ENCODE measurements at places on chromosomes 5 and 9.

GRCh38 chr5:93221-93980, 1.4 kb downstream of the PLEKHG4B start:
- no peak for DNase-seq

DNA sequence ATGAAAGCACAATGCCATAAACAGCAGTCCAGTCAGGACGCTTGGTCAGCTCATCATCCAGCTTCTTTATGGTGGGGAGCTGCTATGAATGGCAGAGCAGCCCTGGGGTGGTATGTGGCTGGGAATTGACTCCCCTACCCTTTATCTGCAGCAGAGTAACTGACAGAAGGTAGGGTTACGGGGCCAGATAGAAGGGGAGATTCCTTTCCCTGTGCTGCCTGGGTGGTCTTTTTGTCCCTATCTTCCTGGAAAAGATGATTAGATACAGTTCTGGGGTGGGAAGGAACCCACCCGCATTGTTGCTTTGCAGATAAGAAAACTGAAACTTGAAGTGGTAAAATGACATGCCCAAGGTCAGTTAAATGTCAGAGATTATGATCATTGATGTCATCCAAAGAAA, 405.5 kb downstream of the ARHGEF28 start:
- DNase-seq: no peak

DNA sequence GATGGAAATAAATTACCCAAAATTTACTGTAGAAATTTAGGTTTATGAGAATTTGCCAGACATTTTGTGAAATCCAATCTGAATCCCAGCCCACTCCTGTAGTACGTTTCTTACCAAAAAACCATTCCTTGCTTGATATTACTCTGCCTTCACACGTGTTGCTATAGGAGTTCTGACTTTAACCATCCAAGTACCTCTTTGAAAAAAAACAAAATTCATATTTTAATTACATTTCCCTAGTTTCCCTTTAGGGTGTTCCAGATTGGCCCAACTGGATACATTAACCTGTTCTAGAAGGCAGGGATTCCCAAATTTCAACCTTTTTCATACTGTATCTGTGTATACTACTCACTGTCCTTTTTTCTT, 1.4 kb upstream of the PJA2 start:
- DNase-seq: no peak

DNA sequence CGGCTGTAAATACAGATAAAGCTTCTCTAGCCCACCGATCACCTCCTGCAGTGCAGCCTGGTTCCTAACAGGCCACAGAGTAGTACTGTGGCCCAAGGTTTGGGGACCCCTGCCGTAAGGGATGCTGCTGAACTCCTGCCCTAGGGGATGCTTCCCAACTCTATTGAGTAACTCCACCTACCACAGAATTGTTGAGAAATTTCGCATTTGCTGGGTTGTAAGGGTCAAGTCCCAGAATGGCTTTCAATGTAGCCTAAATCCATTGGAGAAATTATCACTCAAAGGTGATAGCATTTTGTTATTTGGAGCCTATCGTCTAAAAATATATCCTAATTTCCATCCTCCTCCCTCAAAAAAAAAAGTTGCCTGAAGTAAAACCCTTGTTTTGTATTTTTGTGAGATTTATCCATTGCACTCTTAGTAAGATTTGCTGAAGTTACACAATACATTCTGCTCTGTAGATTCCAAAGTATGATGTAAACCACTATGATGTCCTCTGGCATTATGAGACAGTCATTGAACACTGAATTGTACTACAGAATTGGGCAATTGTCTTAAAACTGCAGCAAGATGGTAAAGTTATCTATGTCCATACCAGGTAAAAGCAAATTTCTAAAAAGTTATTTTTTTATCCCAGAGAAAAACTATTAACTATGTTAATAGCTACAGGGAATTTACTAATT, 14.0 kb downstream of the ACTBL2 start:
- no peak for DNase-seq

DNA sequence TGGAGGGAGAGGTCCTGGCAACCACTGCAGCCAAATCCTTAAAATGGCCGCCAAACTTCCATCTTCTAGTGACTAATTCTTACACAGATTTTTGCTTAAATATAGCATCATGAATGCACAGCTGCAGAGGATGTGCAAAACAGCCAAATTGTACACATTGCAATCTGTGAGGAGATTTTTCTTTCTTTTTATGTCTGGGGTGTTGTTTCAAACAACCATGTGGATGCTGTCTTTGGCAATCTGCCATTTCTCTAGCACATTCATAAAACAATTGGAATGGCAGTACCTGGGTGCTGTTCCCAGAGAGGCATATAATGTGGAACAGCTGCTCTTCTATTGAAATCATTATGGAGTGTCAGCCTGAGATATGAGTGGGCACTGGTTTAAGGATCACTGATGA, 1082.9 kb upstream of the SEMA6A start:
- DNase-seq: no peak

GRCh38 chr9:16670791-16671190, 199.7 kb downstream of the BNC2 start:
- no peak for DNase-seq

- DNase-seq: no peak
Observed at GRCh38 chr5:109714592-109714991, 24.9 kb downstream of the MAN2A1 start.

Measured in stimulated activated CD8-positive, alpha-beta memory T cell treated with anti-CD3 and anti-CD28 coated beads, Interleukin-12 subunit alpha, Interleukin-12 subunit beta, amount 100 ng/mL, for 1 hour (primary cell).